Activated naive CD4-positive, alpha-beta T cell treated with anti-CD3 and anti-CD28 coated beads, Interleukin-2, amount 10 ng/mL, durations not matched to agents 7 days and 5 days (primary cell): ENCODE measurements at places on chromosomes 1 and 21.

GRCh38 chr21:14968029-14968428 is 96.8 kb downstream of the NRIP1 start:
- no peak for DNase-seq
- H3K36me3 ChIP-seq, result peaks cover 28% of the 10 kb centered on the region
- H3K27me3 ChIP-seq, result no peaks in the 10 kb centered on the region
- H3K27ac ChIP-seq, result no peak overlapping the region
- H3K4me1 ChIP-seq, result no peaks in the 10 kb centered on the region

DNA sequence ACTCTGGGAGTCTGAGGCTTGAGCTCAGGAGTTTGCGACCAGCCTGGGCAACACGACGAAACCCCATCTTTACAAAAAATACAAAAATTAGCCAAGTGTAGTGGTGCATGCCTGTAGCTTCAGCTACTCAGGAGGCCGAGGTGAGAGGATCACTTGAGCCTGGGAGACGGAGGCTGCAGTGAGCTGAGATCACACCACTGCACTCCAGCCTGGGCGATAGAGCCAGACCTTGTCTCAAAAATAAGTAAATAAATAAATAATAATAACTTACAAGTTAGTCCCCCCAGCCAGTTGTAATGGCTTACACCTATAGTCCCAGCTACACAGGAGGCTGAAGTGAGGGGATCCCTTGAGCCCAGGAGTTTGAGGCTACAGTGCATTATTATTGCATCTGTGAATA is 21.7 kb upstream of the BTG2 start:
- H3K27ac ChIP-seq, result no peak overlapping the region
- H3K27me3 ChIP-seq, result no peaks in the 10 kb centered on the region
- no peak for DNase-seq
- no peak overlapping the region for H3K4me3 ChIP-seq

DNA sequence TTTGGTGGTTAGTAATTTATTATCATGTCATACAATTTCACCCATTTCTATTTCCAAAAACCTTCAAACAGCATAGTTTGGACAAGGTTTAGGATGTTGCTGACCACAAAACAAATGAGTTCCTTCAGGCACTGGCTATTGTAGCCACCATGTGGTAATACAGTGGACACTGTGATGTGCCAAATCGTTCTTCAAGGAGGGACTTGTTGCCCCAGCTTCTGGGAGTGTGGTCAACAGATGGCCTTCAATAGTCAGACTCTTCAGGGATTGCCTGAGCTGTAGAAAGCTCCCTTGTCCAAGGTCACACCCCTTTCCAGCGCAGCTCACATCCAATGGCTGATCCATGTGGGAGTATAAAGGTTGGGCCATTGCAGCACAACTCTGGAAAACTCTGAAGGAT is 2.6 kb downstream of the PDE4B start:
- no peaks in the 10 kb centered on the region for H3K36me3 ChIP-seq
- no peak for DNase-seq
- H3K4me3 ChIP-seq, result no peak overlapping the region
- H3K4me1 ChIP-seq, result no peaks in the 10 kb centered on the region

GRCh38 chr1:33420870-33421775 is 9.8 kb downstream of the PHC2 start:
- no peaks in the 10 kb centered on the region for H3K4me1 ChIP-seq
- peaks cover 22% of the 10 kb centered on the region for H3K27me3 ChIP-seq
- H3K4me3 ChIP-seq, result no peak overlapping the region
- no peak for DNase-seq

DNA sequence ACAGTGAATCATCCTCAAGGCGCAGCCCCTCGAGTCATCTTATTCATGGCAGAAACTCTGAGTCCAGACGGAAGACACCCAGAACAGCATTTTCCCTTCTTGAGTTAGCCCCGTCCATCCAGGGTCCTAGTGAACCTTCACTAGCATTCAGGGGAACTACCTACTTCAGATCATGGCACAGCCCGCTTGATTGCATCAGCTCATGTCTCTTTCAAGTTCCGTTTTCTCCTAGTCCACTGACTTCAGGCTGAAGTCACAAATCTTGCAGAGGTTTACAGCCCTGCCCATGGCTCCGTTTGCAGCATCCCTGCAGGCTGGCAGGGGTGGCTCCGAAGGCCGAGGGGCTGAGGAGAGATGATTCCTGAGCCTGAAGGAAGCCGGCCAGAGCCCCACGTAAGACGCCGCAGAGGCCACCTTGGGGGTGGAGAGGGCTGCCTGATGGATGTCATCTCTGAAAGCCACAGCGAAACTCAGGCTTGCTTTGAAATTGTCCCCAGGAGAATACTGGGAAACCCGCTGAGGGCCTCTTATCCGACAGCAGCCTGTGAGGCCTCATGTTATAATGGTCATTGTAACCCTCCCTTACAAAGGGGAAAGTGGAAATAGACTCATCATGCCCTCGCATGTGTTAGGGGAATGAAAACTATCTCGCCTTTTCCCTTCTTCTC is 310.2 kb upstream of the AJAP1 start:
- H3K36me3 ChIP-seq, result no peaks in the 10 kb centered on the region
- DNase-seq, result no peak
- no peaks in the 10 kb centered on the region for H3K27me3 ChIP-seq
- no peaks in the 10 kb centered on the region for H3K4me1 ChIP-seq

DNA sequence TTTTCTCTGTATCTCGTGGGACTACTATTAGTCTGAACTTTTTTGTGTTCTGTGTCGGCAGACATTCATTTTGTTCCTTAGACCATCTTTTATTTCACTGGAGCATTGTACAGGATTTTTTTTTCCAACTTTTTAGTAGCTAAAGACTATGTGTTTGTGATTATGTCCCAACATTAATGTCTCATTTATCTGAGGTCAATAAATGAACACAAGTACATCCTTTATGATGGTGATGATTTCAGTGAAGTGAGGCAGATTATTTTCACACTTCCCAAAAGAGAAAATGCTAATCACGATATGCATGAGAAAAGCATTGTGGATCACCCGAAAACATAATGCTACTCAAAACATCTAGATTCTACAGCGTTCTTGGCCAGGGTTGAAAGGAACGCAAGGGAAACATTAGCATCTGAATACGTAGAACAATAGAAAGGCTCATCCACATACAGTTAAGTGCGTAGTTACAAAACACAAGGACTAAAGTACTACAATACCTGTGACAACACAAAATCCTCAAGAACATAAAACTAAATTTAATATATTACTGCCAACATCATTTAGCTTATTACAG is 981.7 kb upstream of the NCAM2 start:
- no peak overlapping the region for H3K27ac ChIP-seq
- no peak for DNase-seq
- H3K27me3 ChIP-seq, result no peaks in the 10 kb centered on the region
- H3K36me3 ChIP-seq, result no peaks in the 10 kb centered on the region
- no peak overlapping the region for H3K4me3 ChIP-seq
- no peaks in the 10 kb centered on the region for H3K4me1 ChIP-seq

GRCh38 chr1:50930193-50930592 is 29.9 kb downstream of the FAF1 start:
- peaks cover 13% of the 10 kb centered on the region for H3K4me1 ChIP-seq
- no peaks in the 10 kb centered on the region for H3K27me3 ChIP-seq
- peaks cover 5% of the 10 kb centered on the region for H3K36me3 ChIP-seq
- no peak for DNase-seq

GRCh38 chr1:21503706-21504377 is 5.4 kb upstream of the ALPL start:
- H3K36me3 ChIP-seq, result no peaks in the 10 kb centered on the region
- peaks cover 2% of the 10 kb centered on the region for H3K4me1 ChIP-seq
- no peak overlapping the region for H3K27ac ChIP-seq
- no peak for DNase-seq
- peaks cover 55% of the 10 kb centered on the region for H3K27me3 ChIP-seq
- no peak overlapping the region for H3K4me3 ChIP-seq

DNA sequence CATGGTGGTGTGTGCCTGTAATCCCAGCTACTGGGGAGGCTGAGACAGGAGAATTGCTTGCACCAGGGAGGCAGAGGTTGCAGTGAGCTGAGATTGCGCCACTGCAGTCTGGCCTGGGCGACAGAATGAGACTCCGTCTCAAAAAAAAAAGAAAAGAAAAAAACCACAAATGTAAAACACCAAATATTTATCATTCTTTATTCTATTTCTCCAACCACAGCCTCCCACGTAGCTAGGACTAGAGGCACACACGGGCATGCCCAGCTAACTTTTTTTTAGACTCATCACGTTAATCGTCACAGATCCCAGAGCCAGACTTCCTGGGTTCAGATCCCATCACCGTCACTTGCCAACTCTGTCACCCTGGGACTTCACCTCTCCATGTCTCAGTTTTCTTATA is 13.5 kb downstream of the DNAJC16 start:
- H3K27me3 ChIP-seq, result no peaks in the 10 kb centered on the region
- DNase-seq, result no peak
- H3K4me3 ChIP-seq, result no peak overlapping the region
- H3K36me3 ChIP-seq, result peaks cover 30% of the 10 kb centered on the region
- H3K4me1 ChIP-seq, result no peaks in the 10 kb centered on the region
- H3K27ac ChIP-seq, result no peak overlapping the region

DNA sequence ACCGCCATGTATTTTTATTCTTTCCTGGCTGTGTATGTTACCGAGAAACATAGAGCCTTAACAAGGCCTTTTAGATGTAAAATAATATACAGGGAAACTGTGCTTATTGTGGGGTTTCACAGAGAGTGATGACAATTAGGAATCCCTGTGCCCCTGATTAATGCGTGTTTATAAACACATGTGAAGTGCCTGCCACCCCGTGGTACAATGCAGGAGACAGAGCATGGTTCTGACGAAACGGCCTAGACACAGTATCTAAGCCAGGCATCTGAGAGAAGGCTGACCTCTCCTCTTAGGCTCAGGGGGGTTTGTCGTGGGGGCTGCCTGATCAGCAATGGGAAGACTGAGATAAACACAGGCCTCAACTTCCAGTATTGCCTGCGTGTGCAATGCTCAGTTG is 200.0 kb downstream of the AJAP1 start:
- H3K27ac ChIP-seq, result no peak overlapping the region
- H3K4me3 ChIP-seq, result no peak overlapping the region
- no peaks in the 10 kb centered on the region for H3K4me1 ChIP-seq
- H3K36me3 ChIP-seq, result no peaks in the 10 kb centered on the region
- H3K27me3 ChIP-seq, result no peaks in the 10 kb centered on the region

DNA sequence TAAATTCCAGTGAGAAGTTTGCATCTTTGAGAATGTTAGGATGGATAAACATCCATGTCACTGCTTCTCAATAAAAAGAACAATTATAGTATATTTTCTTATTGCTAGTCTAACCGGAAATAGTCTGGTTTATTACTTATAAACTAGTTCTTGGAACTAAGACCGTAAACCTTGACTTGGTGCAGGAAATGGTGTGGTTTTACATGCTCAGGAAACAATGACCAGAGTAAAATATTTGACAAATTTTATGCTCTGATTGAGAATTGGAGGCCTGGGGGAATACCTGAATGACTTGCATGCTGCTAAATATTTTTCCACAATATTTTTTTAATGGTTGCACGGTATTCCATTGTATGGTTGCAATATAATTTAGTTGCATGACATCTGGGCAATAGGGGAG is 76.3 kb downstream of the XCL2 start:
- H3K4me1 ChIP-seq, result peaks cover 62% of the 10 kb centered on the region
- peak overlapping the region; percentile 71 for H3K27ac ChIP-seq
- H3K27me3 ChIP-seq, result no peaks in the 10 kb centered on the region
- DNase-seq, result no peak
- H3K4me3 ChIP-seq, result peak overlapping the region; percentile 40

- no peak for DNase-seq
- H3K27me3 ChIP-seq, result peaks cover 36% of the 10 kb centered on the region
- no peaks in the 10 kb centered on the region for H3K4me1 ChIP-seq
- H3K27ac ChIP-seq, result no peak overlapping the region
Observed at GRCh38 chr1:202275061-202275770, 66.5 kb downstream of the UBE2T start.

GRCh38 chr1:158026651-158027050 is 33.2 kb downstream of the KIRREL1 start:
- no peak overlapping the region for H3K27ac ChIP-seq
- H3K36me3 ChIP-seq, result no peaks in the 10 kb centered on the region
- H3K4me1 ChIP-seq, result no peaks in the 10 kb centered on the region
- H3K4me3 ChIP-seq, result no peak overlapping the region
